Cardiac atrium fibroblast (primary cell): ENCODE measurements at places on chromosomes 7 and 10. TPM values are rescaled to one million over a fixed set of nuclear protein-coding genes. Genes with fewer than 3 reads are reported as not detected.

The OPN4 gene
- total RNA-seq: not detected in 2 replicates

The GHRHR gene
- not detected in 2 replicates for total RNA-seq

The SH2B2 gene
- 0.54 and 7.3 TPM in 2 replicates for total RNA-seq

The SYPL1 gene
- total RNA-seq: 44.6 and 48.3 TPM in 2 replicates

The ZNF92 gene
- 2.8 and 4.5 TPM in 2 replicates for total RNA-seq

The MBL2 gene
- total RNA-seq: not detected in 2 replicates

The GIMAP2 gene
- 0.81 and 5.2 TPM in 2 replicates for total RNA-seq

The LBX1 gene
- total RNA-seq: under 0.01 TPM in 1 of 2 replicates, not detected in the other

The AP1S1 gene
- 128 and 158 TPM in 2 replicates for total RNA-seq

The GBX1 gene
- not detected in 2 replicates for total RNA-seq

The GPNMB gene
- 17.7 and 22.2 TPM in 2 replicates for total RNA-seq

The HEPACAM2 gene
- not detected in 2 replicates for total RNA-seq

The UFSP1 gene
- 0.49 and 6.0 TPM in 2 replicates for total RNA-seq

The CALHM3 gene
- total RNA-seq: not detected in 2 replicates

The TUBB8 gene
- total RNA-seq: not detected in 2 replicates

The ZNF32 gene
- 29.6 and 34.3 TPM in 2 replicates for total RNA-seq

The NUPR2 gene
- total RNA-seq: not detected in 2 replicates

The ASIC3 gene
- total RNA-seq: 0.54 TPM in 1 of 2 replicates, not detected in the other

The BTBD16 gene
- not detected in 2 replicates for total RNA-seq

The NEUROD6 gene
- total RNA-seq: not detected in 2 replicates

The CYP26C1 gene
- total RNA-seq: 0.32 and 4.7 TPM in 2 replicates

The CCDC6 gene
- 20.8 and 28.4 TPM in 2 replicates for total RNA-seq

The SMKR1 gene
- not detected in 2 replicates for total RNA-seq

The COL13A1 gene
- total RNA-seq: 26.9 and 27.9 TPM in 2 replicates

The ING3 gene
- total RNA-seq: 9.6 and 10.7 TPM in 2 replicates

The CDK5 gene
- 9.2 and 13.0 TPM in 2 replicates for total RNA-seq

The ADRA2A gene
- total RNA-seq: 0.16 and 0.36 TPM in 2 replicates

The SFMBT2 gene
- total RNA-seq: 2.4 and 2.9 TPM in 2 replicates

The SFTPA1 gene
- total RNA-seq: not detected in 2 replicates

The SYCE1 gene
- not detected in 2 replicates for total RNA-seq

The STEAP1B gene
- total RNA-seq: 1.8 and 5.2 TPM in 2 replicates

The CDK1 gene
- 12.1 and 24.8 TPM in 2 replicates for total RNA-seq

The SLC16A12 gene
- total RNA-seq: 3.6 and 5.8 TPM in 2 replicates

The IL15RA gene
- total RNA-seq: 9.1 and 16.4 TPM in 2 replicates

The CXCL12 gene
- 255 and 345 TPM in 2 replicates for total RNA-seq

The PRKAR2B gene
- 0.54 and 1.3 TPM in 2 replicates for total RNA-seq

The LIPJ gene
- not detected in 2 replicates for total RNA-seq

The CASD1 gene
- total RNA-seq: 13.6 and 14.3 TPM in 2 replicates

The NANOS1 gene
- 8.7 and 14.3 TPM in 2 replicates for total RNA-seq

The TEX36 gene
- not detected in 2 replicates for total RNA-seq

The PPP1R9A gene
- total RNA-seq: 0.16 TPM in 1 of 2 replicates, not detected in the other

The C10orf105 gene
- not detected in 2 replicates for total RNA-seq

The CALD1 gene
- total RNA-seq: 293 and 336 TPM in 2 replicates

The MMD2 gene
- total RNA-seq: not detected in 2 replicates

The SLC39A12 gene
- not detected in 2 replicates for total RNA-seq

The BAMBI gene
- total RNA-seq: 41.5 and 64.5 TPM in 2 replicates

The PNLIPRP3 gene
- total RNA-seq: not detected in 2 replicates

The PRSS1 gene
- not detected in 2 replicates for total RNA-seq

The MMRN2 gene
- 6.1 and 6.8 TPM in 2 replicates for total RNA-seq

The CALML5 gene
- not detected in 2 replicates for total RNA-seq

The KIAA1217 gene
- 1.1 and 2.2 TPM in 2 replicates for total RNA-seq

The ASB4 gene
- not detected in 2 replicates for total RNA-seq

The KIAA1549 gene
- 0.54 and 1.3 TPM in 2 replicates for total RNA-seq

The GTF2IRD2 gene
- 1.9 and 9.6 TPM in 2 replicates for total RNA-seq

The AQP1 gene
- total RNA-seq: 4.4 and 7.9 TPM in 2 replicates

The PKD1L1 gene
- 0.16 TPM in 1 of 2 replicates, not detected in the other for total RNA-seq

The SH2D4B gene
- total RNA-seq: not detected in 2 replicates

The MSS51 gene
- total RNA-seq: 0.65 and 1.3 TPM in 2 replicates
